Activated B cell treated with CpG ODN at 0.5 μM for 24 hours (primary cell): ENCODE measurements at places on chromosomes 12 and 14. TPM values are rescaled to one million over a fixed set of nuclear protein-coding genes. Genes with fewer than 3 reads are reported as not detected.

GRCh38 chr14:55458800-55459515 is 18.5 kb upstream of the TBPL2 start:
- H3K27me3 ChIP-seq = peaks cover 10% of the 10 kb centered on the region
- H3K4me3 ChIP-seq = no peak overlapping the region
- H3K4me1 ChIP-seq = no peaks in the 10 kb centered on the region
- H3K27ac ChIP-seq = no peak overlapping the region
- no peak for DNase-seq
- H3K36me3 ChIP-seq = no peaks in the 10 kb centered on the region

- H3K36me3 ChIP-seq = no peaks in the 10 kb centered on the region
- no peaks in the 10 kb centered on the region for H3K4me1 ChIP-seq
- no peak overlapping the region for H3K27ac ChIP-seq
- DNase-seq = no peak
- H3K4me3 ChIP-seq = no peak overlapping the region
- no peaks in the 10 kb centered on the region for H3K27me3 ChIP-seq
Observed at GRCh38 chr12:43069768-43070221, 480.2 kb upstream of the PRICKLE1 start.

Gene CCDC184
- 0.18 and 0.29 TPM in 2 replicates for total RNA-seq

DNA sequence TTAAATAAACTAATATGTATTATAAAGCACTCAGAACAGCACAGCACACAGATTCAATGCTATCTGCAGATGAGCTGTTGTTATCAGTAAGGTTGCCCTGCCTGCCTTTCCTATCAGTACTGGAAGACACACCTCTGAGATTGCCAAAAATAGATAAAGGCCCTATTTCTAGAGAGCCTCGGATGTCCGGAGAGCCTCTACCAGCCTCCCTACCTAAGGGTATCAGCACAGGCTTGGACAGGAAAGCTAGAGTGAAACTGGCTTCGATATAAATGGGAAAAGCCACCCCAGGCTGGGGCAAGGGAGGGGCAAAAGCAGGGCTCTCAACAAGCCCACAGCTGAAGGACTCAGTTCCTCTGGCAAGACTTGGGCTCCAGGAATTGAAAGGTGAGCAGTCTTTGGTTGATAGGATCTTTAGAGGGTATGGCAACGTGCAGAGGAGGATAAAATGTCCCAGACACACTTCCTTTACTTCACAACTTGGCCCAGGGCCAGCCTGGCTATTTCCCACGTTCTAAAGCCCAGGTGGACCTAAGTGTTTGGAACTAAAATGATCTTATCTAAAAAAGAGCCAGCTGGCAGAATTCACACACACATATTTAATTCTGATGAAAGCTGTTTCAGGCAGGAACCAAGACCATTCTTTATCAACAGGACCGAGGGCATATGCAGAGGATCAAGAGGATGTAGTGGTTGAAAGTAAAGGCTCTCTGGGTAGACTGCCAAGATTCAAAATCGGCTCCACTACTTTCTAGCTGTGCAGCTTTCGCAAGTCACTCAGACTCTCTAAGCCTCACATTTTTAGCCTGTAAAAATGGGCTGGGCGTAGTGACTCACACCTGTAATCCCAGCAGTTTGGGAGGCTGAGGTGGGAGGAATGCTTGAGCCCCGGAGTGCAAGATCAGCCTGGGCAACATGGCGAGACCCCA is 37.8 kb upstream of the ITPR2 start:
- no peaks in the 10 kb centered on the region for H3K27me3 ChIP-seq
- no peaks in the 10 kb centered on the region for H3K36me3 ChIP-seq
- peaks cover 14% of the 10 kb centered on the region for H3K4me1 ChIP-seq
- H3K4me3 ChIP-seq = no peak overlapping the region
- no peak for DNase-seq

DNA sequence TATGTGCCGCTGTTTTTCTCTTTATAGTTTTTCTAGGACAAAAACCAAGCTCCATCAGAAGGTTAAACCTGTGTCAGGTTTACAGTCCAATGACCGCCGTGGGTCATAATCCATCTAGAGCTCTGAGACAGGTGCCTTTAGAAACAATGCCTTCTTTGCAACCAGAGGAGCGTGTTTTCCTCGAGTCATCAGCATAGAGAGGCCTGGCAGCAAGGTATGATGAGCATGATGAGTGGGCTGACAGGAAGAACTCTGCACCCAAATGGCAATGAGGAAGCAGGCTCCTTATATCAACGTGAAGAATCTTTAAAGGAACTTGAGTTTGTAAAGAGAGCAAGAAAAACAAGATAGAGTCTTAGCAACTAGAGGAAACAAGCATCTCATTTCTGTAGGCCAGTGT is 60.5 kb upstream of the NUDT4 start:
- H3K27me3 ChIP-seq = no peaks in the 10 kb centered on the region
- peaks cover 3% of the 10 kb centered on the region for H3K4me1 ChIP-seq
- no peak overlapping the region for H3K4me3 ChIP-seq
- no peak for DNase-seq
- H3K27ac ChIP-seq = no peak overlapping the region
- no peaks in the 10 kb centered on the region for H3K36me3 ChIP-seq

DNA sequence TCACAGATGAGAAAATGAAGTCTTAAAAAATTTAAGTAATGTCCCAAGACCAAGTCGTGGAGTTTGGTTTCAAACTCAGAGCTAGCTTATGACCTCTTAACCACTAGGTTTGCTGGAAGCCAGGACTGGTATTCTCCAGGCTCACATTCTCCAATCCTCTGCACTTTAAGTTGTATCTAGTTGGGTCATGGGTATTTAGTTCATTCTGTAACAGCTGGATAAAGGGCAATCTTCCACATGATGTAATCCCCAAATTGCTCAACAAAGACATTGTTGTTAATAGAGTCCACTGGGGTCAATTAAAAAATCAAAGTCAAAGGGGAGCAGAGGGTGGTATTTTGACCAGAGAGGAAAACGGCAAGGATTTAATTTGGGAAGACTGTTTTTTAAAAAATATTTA is 17.8 kb upstream of the GAS2L3 start:
- no peak overlapping the region for H3K27ac ChIP-seq
- no peaks in the 10 kb centered on the region for H3K4me1 ChIP-seq
- no peak overlapping the region for H3K4me3 ChIP-seq
- peaks cover 2% of the 10 kb centered on the region for H3K27me3 ChIP-seq
- no peaks in the 10 kb centered on the region for H3K36me3 ChIP-seq
